ENCODE measurements at places on chromosomes 4 and X.

- no peak for DNase-seq
Observed at GRCh38 chr4:3498901-3499510, 33.2 kb downstream of the LRPAP1 start.

GRCh38 chrX:134671294-134671693, 13.0 kb upstream of the PLAC1 start:
- no peak for DNase-seq

GRCh38 chrX:66920296-66920695, 281.4 kb upstream of the EDA2R start:
- no peak for DNase-seq

- DNase-seq = no peak
Observed at GRCh38 chr4:55503169-55503568, 43.5 kb downstream of the CLOCK start.

DNA sequence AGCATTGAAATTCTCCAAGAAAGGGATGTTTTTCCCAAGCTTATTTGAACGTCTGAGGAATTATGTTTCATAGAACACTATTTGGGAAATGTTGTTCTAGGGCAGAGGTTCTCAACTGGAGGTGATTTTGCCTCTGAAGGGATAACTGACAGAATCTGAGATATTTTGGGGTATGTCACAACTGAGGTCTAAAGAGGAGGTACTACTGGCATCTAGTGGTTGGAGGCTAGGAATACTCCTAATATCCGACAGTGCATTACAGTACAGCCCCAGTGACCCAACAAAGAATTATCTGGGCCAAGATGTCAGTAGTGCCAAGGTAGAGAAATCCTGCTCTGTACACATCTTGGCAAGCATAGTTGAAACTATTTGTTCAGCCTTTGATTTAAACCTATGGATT, 6.4 kb downstream of the HSPA4L start:
- DNase-seq = peak; percentile 12

DNA sequence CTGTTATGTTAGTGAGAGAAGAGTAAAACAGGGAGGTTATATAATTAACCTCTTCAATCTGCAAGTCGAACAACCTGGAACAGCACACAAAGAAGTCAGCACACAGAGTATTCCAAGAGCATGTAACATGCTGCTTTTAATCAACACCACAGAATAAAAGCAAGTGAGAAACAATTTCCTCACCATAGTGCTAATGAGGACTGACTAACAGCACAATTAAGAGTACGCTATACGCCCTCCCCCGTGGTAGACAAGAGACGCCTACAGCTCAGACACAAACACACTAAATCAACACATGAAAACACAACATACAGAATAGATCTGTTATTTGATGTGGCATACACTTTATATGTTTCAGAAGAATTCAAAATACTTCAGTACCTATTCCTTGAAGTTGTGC, 103.0 kb downstream of the PPP3CA start:
- no peak for DNase-seq

DNA sequence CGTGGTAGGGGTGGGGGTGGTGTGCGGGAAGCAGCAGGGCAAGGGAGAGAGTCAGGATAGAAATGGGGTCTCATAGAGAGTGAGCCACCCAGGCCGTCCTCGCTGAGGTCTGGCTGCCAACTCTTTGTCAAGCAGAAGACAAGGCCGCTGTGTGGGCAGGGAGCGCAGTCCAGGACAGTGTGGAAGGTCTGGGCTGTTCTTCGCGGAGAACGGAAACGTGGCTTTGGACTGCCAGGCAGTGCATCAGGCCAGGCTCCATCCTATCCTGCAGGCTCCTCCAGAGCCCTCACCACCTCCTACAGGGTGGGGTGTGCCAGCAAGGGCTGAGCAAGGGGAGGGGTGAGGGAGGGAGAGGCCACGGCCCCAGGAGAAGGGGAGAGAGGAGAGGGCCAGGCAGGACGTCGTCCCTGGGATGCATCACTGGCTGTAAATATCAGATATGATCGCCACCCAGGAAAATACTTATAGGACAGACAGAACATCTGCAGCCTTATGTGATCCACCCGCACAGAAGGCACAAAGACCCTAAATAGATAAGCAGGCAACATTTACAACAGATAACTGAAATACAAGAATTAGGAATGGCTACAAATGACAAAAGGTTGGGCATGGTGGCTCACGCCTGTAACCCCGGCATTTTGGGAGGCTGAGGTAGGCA, 85.3 kb downstream of the ABLIM2 start:
- no peak for DNase-seq

DNA sequence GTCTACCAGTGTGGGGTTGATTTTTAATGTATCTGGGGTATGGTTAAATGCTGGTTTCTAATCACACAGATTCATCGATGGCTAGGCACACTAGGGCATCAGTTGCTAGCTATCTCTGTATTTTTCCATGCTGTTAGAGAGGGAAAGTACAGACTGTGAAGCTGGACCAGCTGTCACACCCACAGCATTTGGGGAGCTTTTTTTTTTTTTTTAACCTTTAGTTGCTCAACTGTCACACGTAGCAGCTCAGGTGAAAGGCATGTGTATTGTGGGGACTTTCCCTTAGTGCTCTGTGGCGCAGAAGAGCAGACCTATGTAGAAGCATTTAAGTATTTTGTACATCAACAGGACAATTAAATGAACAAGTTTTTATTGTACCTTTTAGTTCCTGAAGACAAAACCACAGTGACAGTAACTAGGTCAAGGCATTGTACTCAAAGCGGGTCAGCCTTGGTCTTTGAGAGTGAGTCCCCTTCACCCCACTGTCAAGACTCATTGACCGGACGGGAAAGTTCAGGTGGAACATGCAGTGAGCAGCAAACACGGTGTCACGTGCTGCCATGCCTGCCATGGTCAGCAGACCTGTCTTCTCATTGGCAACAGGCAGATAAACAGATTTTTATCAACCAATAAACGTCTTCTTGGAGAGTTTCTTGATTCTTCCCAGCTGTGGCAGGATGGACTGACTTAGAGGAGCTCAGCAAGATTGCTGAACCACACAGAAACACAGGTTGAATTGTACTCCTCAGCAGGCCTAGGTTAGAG, 65.3 kb downstream of the CASP3 start:
- DNase-seq = no peak

DNA sequence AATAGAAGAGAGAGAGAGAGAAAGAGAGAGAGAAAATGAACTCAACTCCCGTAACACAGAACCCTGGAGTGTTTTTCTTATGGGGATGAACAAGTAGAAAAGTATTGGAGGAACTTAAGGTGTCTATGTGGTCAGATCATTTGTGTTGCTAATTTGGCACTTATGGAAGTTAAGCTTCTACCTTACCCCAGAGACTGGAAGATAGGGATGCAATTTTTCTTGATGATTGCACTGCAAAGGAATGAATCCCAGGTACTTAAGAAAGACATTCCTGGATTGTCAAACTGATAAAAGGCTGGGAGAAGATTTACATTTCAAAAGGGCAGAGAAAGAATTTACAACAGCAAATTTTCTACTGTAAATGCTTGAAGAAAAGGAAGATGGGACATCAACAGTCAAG, 57.2 kb downstream of the MAP9 start:
- peak; percentile 75 for DNase-seq

- DNase-seq = no peak
Observed at GRCh38 chr4:28254003-28254402, 1393.4 kb downstream of the STIM2 start.

- DNase-seq = no peak
Observed at GRCh38 chrX:47563801-47564315, 2.9 kb downstream of the ARAF start.

DNA sequence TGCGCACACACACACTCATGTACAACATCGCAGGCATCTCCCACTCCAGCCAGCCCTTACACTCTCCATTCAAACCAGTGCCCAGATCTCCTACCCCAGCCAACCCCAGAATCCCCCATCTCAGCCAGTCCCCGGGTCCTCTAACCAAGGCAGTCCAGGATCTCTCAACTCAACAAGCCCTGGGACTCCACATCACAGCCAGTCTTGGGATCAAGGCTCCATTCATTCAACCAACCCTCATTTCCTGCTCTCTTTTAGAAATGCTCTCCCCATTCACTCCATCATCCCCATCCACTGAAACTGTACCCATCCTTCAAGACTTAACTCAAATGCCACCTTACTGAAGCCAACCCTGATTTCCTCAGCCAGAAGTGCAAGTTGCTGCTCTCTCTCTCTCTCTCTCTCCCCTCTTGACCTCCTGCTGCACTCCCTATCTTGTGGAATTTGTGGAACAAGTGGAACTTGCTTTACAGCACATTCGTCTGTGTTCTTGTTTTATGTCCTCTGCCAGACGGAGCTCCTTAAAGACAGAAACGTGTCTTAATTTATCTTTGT, 40.6 kb upstream of the IQSEC2 start:
- DNase-seq = no peak

DNA sequence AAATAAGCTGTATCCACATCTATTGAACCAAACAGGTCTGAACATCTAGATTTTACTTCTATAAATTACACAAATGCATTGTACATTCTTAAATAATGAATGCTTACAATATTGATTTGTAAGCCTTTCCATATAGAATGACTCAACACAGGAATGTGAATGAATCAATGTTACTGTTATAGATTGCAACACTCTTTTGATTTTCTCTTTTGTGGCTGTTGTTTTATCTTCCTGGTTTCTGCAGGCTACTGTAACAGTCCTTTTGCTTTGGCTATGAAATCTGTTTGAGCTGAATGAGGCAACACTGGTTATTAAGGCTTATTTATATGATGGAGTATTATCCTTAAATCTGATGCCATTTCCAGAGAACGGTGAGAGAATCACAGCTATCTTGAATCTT, 49.5 kb downstream of the GPR50 start:
- no peak for DNase-seq

- DNase-seq = no peak
Observed at GRCh38 chrX:42832764-42833549, 55.0 kb upstream of the PPP1R2C start.

DNA sequence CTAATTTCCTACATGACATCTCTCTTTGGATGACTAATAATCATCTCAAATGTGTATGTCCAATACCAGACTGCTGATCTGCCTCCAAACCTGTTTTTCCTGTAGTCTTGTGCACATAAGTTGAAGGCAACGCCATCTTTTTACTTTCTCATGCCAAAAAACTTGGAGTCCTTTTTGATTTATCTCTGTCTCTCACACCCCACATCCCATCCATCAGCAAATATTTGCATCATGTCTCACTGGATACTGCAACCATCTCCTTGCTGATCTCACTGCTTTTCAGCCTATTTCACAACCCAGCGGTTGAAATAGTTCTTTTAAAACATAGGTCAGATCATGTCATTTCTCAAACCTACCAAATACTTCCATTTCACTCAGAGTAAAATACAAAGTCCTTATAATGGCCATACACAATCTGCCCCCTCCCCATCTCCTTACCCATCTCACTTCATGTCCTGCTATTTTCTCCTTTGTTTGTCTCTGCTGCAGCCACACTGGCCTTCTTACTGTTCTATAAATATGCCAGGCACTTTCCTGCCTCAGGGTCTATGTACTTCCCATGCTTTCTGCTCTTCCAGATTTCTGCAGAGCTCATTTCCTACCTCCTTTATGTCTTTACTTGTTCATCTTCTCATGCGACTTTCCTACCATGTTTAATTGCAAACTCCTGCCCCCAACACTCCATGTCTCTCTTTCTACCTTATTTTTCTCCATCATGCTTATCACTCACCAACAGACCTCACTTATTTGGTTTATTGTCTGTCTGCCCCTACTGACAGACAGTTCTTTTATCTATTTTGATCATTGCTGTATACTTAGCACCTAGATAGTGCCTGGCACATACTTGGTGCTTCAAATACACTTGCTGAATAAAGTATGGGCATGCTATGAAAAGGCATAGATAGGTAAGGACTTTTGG, 98.8 kb downstream of the ANXA3 start:
- DNase-seq = no peak

GRCh38 chr4:32884198-32884597, 2164.0 kb downstream of the PCDH7 start:
- no peak for DNase-seq

- DNase-seq = no peak
Observed at GRCh38 chr4:124641715-124642381, 70.7 kb downstream of the ANKRD50 start.

DNA sequence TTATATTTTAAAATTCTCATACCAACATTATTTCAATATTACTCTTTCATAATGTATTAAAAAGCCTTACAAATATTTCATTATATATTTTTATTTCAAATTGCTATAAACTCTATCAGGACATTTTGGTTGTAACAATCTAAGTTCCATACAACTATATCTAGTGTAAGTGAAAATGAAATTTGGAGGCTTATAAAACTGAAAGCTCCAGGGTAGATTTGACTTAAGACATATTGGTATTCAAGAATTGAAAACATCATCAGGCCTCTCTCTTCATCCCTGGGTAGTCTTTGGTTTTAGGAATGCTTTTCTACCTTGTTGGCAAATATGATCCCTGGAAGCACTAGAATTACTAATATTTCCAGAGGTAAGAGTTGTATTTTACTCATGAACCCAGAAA, 342.6 kb downstream of the DTHD1 start:
- DNase-seq = no peak

- DNase-seq = no peak
Observed at GRCh38 chr4:107999932-108000539, 10.3 kb downstream of the HADH start.

GRCh38 chrX:108090491-108091263, 665 bp downstream of the PSMD10 start:
- DNase-seq = no peak

- no peak for DNase-seq
Observed at GRCh38 chrX:19243431-19243830, 100.3 kb upstream of the PDHA1 start.

- no peak for DNase-seq
Observed at GRCh38 chr4:40843696-40844095, 93.9 kb downstream of the NSUN7 start.

GRCh38 chr4:56289934-56290333, 97.4 kb downstream of the AASDH start:
- DNase-seq = no peak

DNA sequence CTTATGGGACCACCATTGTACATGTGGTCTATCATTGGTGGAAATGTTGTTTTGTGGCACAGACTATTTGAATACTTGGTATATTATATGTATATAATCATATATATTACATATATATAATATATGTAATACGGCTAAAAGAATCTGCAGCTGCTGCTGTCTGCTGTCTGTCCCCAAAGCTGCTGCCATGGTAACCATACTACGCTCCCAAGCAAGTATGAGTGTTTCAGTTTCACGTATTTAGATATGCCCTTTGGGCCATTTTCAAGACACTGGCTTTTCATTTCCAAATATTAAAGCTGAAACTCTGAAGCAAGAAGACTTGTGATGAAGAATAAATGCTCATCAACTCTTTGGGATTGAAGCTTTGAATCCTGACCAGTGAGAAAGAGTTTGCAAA, 42.0 kb upstream of the ARSJ start:
- no peak for DNase-seq

DNA sequence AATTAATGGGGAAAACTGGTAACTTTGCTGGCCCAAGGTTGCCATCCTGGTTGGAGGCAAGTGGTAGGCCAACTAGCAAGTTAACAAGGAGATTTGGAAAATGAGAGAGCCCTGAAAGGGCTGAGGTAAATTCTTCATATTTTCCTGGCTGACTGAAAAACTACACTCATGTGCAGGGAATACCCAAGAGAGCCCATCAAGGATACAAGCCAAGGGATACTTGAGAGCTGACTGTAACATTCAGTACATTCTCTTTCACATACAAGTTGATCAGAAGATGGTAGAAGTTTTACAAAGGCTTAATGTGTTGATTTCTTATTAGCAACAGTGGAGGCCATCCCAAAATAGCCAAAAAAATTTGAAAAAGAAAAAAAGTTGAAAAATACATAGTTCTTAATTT, 33.3 kb downstream of the IL2 start:
- DNase-seq = no peak

All from iPS DF 19.7 (cell line).